ENCODE measurements at places on chromosomes 12 and 14. TPM values are rescaled to one million over a fixed set of nuclear protein-coding genes. Genes with fewer than 3 reads are reported as not detected.

DNA sequence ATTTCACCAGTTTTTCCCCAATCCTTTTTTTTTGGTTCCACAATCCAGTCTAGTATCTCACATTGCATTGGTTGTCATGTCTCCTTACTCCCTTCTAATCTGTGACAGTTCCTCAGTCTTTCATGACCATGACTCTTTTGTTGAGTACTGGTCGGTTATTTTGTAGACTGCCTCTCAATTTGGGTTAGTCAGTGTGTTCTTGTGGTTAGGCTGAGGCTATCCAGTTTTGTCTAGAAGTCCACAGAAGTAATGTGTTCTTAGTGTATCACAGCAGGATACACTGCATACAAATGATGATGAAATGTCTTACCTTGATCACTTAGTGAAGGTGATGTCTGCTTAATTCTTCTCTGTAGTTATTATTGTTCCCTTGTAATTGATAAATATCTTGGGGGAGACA, 24.8 kb downstream of the PELI2 start:
- no peaks in the 10 kb centered on the region for H3K36me3 ChIP-seq
- H3K4me3 ChIP-seq, result no peak overlapping the region
- no peak for DNase-seq

DNA sequence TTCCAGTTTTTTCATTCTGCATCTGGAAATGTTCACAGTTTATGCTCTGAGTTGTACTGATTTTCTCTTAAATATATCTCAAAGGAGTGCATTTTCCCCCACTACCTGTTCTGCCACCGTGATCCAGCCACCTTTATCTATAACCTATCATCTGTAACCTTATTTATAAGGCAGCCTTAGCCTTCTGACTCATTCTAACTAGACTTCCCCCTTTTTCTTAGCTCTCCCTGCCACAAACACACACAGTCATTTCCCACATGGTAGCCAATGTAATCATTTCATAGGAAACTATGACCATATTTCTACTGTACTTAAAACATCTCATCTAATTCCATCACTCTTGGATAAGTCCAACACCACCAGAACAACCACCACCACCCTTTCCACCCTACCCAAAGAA, 10.8 kb upstream of the GYS2 start:
- peak; percentile 17 for DNase-seq
- H3K36me3 ChIP-seq, result no peaks in the 10 kb centered on the region
- H3K4me1 ChIP-seq, result peaks cover 21% of the 10 kb centered on the region
- no peak overlapping the region for H3K27ac ChIP-seq

SLCO1B1 gene
- not detected for polyA plus RNA-seq

- H3K4me3 ChIP-seq, result no peak overlapping the region
- DNase-seq, result no peak
- no peaks in the 10 kb centered on the region for H3K4me1 ChIP-seq
- H3K27ac ChIP-seq, result no peak overlapping the region
- H3K27me3 ChIP-seq, result no peaks in the 10 kb centered on the region
Observed at GRCh38 chr12:109797905-109798669, 35.1 kb downstream of the TRPV4 start.

STAC3 gene
- 1.3 TPM for polyA plus RNA-seq

DNA sequence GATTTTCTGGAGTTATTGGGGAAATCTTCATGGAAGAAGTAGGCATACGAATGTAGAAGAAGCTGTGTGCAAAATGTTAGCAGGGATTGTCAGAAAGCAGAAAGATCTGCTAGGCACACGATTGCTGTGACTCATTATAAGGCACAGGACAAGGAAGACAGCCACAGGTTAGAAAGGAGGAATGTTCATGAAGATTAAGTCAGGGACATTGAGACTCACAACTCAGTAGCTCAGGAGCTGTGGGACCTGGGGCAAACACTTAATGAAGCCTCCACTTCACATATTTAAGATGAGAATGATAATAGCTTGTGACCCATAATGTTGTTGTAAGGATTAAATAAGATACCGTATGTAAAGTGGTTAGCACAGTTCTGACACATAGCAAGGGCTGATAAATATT, 26.6 kb upstream of the RTRAF start:
- H3K27ac ChIP-seq, result no peak overlapping the region
- no peaks in the 10 kb centered on the region for H3K27me3 ChIP-seq
- peaks cover 10% of the 10 kb centered on the region for H3K4me1 ChIP-seq
- DNase-seq, result no peak
- no peak overlapping the region for H3K4me3 ChIP-seq

KLRF1 gene
- 3.2 TPM for polyA plus RNA-seq

PEBP1 gene
- polyA plus RNA-seq, result 303 TPM

FAM186B gene
- polyA plus RNA-seq, result not detected

DNA sequence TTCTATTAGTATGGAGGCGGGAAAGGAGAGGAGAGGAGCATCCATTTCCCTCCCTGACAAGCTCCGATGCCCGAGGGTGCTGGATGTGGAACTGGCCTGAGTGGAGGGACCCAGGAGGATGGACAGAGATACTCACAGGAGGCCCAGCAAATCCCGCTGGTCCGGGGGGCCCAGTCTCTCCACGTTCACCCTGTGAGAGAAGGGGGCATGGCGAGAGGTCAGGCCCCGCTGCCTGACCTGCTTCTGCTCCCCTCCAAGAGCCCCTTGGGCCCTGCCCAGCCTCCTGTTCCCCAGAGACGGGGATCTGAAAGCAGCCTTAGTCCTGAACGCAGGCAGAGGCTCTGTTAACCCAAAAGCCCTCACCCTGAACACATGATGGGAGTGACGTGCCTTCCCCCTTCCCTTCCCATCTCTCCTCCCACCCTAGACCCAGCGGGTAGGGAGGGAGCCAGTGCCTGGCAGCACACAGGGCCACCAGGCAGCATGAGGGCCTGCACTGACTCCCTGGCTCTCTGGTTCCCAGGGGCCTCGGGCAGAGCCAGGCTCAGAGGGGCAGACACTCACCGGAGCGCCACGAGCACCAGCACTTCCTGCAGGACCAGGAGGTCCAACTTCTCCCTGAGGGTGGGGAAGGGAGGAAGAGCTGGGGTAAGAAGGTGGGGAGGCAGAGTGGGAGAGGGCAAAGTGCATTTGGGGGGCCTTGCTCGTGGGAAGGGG, 17.5 kb downstream of the TMEM106C start:
- H3K27me3 ChIP-seq, result no peaks in the 10 kb centered on the region
- no peaks in the 10 kb centered on the region for H3K36me3 ChIP-seq
- no peak overlapping the region for H3K4me3 ChIP-seq
- DNase-seq, result no peak

SPTSSA gene
- polyA plus RNA-seq, result 35.6 TPM

DNA sequence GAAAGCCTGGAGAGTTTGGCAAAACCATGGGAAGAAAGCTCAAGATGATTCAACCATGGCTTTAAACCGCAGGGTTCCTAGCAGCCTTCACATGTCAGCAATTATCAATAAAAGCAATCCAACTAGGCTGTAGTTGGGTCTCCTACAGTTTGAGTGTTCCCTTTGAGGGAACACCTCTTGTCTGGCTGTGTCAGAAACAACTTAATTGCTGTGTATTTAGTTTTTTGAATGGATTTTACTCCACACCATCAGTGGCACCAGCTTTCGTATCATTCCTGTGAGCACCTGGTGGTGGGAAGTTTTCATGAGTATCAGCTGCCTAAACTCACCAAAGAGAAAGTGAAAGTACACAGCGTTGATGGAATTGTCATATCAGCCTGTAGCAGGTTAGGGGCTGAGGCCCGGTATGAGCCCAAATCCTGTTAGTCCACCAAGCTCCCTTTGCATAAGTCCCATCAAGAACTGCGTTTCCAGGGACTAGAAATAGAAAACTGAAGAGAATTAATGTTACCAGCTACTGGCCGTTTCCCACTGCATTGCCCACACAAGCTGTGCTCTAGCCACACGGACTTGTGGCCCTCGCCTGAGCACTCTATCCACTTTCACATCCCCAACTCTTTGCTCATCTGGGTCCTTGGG, 10.9 kb upstream of the IL26 start:
- peak overlapping the region; percentile 30 for H3K27ac ChIP-seq
- H3K36me3 ChIP-seq, result no peaks in the 10 kb centered on the region
- H3K4me3 ChIP-seq, result peak overlapping the region; percentile 32
- H3K27me3 ChIP-seq, result no peaks in the 10 kb centered on the region

SDR9C7 gene
- polyA plus RNA-seq, result not detected

Data from stomach (tissue), 19 donors.